ENCODE measurements at places on chromosomes 4 and X.
A peak's percentile ranks its signal among the peaks of the same experiment; 100 is the strongest.

- no peak for DNase-seq
These were observed 41.1 kb downstream of the ADRA2C start for GRCh38 chr4:3807311-3807710.

GRCh38 chrX:131783555-131784308 lies 239.4 kb upstream of the STK26 start:
- peak; percentile 97 for DNase-seq

DNA sequence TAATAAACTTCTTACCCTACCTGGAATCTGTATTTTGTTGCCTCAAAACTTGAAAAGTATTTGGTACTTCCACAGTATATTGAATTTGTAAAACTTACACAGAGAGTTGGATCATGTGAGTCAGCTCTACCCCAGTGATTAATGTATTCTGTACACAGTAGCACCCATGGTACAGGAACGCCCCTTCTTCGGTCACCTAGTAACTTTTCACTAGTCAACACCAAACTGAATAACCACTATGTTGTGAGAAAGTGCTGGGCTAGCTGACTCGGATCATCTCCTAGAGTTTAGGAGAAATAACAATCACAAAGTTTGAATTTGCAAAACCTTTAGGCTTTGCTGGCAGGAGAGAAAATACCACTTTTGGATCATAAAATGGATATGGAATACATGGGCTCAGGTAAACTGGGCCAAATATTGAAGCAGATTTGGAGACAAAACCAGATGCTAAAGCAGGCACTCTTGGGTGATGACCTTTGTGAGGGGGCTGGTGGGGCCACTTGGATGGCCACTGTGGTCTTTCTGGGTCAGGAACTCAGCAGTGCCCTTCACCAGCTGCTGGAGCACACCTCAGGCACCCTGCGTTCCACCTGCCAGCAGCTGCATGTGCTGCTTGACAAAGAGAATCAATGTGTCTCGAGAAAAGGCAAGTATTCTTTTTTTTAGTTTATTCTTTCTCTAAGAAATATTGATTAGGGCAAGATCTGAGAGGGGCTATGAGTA lies at the start of gene DTHD1:
DTHD1 (plus strand) TSS at position 233 of the 723 bp plus-strand sequence; CDS start at position 376, 143 bp downstream.
- DNase-seq = peak; percentile 65

- no peak for DNase-seq
These were observed 868.5 kb downstream of the FAT4 start for GRCh38 chr4:126183206-126183605.
